ENCODE measurements at places on chromosomes 13 and 19.

DNA sequence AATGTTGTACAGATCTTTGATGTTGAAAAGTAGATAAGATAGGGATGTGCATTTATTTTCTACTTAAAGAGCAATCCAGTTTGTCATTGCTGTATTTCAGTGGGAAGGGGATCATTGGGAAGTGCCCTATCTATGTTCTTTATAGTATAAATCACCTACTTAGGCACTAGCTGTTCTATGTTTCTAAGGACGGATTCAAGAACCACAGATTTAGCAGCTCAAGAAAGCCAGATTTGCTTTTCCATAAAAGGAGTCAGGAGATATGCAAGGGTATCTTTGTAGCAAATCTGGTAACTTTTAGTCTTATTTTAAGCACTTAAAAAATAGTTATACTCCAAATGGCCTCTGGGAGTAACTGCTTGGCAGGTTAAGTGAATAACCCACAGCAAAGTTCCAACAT is 23.7 kb downstream of the DCLK1 start:
- no peak for DNase-seq

DNA sequence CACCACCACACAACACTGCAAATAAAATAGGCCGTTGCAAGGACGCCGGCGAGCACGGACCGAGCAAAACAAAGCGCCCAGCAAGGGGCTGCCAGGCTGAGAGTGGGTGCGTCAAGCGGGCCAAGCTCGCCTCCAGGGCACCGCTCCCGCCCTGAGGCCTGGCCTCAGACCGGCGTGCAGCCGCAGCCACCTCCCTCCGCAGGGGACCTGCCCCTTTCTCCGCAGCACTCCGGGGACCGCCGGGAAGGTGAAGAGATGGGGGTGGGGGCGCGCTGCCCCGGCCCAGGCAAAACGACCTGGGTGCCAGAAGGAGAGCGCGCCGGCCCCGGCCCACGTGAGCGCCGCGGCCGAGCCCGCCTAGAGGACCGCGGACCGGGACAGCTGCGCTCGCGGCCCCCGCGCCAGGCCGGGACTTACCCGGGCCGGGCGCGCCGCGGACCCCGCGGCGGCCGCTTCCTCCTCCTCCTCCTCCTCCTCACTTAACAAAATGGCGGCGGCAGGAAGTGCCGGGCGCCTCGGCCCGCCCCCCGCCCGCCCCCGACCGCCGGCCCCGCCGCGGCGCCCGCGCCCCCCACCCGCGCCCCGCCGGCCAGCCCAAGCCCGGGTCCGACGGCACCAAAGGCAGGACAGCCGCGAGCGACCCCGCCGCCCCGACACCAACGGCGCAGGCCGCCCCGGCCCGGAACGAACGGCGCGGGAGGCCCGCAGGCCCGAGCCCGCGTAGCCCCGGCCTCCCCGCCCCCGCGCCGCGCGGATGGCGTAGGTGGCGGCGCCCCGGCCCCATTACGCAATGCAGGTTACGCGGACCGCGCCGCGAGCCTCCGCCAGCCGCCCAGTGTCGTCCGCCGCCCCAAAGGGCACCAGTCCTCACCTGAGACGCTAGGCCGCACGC is 674 bp downstream of the BRD4 start:
- DNase-seq: no peak

GRCh38 chr13:112065521-112065866 is 1.5 kb upstream of the SOX1 start:
- DNase-seq: no peak

- no peak for DNase-seq
These were observed 12.0 kb upstream of the MATK start for GRCh38 chr19:3798137-3798536.

- DNase-seq: no peak
These were observed 44.5 kb downstream of the CERS4 start for GRCh38 chr19:8253678-8254077.

- no peak for DNase-seq
These were observed 18.1 kb downstream of the CEBPA start for GRCh38 chr19:33284146-33284643.

GRCh38 chr19:10751109-10751953 is 33.5 kb downstream of the DNM2 start:
- DNase-seq: no peak

DNA sequence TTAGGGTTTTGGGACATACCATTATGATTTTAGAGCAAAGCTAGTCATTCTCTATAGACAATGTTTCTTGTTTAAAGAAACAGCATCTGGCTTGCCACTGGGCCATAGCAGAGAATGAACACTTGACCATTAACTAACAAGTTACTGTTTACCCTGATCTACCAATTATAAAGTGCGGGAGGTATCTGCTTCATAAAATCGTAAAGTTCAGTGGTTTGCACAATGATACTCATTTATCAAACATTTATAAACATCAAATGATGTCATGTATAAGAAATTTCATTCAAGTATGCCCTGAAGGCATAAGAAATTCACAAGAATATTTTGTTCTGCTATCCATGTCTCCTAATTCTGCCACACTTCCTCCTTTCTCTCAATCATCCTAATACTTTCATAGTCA is 139.2 kb downstream of the PCDH20 start:
- DNase-seq: no peak

- no peak for DNase-seq
These were observed 6.1 kb downstream of the SBNO2 start for GRCh38 chr19:1167687-1168571.

GRCh38 chr19:4878491-4878968 is 11.1 kb upstream of the PLIN3 start:
- no peak for DNase-seq

- no peak for DNase-seq
These were observed 31.2 kb downstream of the TMPRSS9 start for GRCh38 chr19:2391118-2391725.

DNA sequence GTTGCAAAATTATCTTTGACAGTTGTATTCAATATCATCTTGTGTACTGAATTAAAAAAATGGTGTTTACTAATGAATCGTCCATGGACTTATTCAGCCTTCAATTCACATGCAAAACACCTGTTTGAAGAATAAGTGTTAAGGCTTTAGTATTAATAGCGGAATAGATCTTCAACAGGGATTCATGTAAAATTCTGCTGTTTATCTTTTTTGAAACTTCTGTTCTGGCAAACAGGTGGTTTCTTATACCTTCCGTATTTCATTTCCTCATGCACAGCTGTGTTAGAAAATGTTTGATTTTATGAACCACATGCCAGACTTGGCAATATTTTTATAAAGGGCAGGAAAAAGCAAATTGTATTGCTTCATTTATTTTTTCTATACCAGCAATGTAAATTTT is 255.7 kb downstream of the DACH1 start:
- no peak for DNase-seq

DNA sequence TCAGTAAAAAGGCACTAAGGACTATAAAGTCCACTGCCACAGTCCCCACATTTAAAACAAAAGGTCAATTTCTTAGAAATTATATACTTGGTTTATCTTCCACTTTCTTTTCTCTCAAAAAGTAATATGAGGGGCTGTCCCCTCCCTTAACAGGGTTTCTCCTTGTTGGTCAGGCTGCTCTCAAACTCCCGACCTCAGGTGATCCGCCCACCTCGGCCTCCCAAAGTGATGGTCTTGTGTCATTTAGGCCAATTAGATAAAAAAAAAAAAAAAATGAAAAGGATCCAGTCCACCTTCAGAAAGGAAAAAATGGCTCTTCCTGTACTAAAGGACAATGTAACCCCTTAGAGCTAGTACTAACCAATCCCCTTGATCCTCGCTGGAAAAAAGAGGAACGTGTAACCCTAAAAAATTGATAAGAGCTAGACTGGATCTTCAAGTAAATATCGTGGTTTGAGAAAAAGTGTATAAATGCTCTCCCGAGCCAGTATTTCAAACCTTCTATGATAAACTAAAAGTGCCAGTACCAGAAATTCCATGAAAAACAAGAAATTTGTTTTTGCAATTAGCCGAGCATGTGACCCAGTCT is 9.0 kb upstream of the CD70 start:
- no peak for DNase-seq
